CD4-positive, alpha-beta T cell treated with Interleukin-4 for 1 hour (primary cell): ENCODE measurements at places on chromosomes 7 and 10.
A peak's percentile ranks its signal among the peaks of the same experiment; 100 is the strongest.

- DNase-seq, result no peak
These were observed 69.8 kb downstream of the GLI3 start for GRCh38 chr7:42167206-42167605.

GRCh38 chr7:106290319-106290718 lies 5.5 kb upstream of the NAMPT start:
- no peak for DNase-seq

- peak; percentile 12 for DNase-seq
These were observed 520 bp downstream of the ELAPOR2 start for GRCh38 chr7:87058744-87059524.

- no peak for DNase-seq
These were observed 495.2 kb upstream of the TPK1 start for GRCh38 chr7:145331076-145331475.

- DNase-seq, result no peak
These were observed 33.1 kb downstream of the SCRN1 start for GRCh38 chr7:29956487-29956836.

DNA sequence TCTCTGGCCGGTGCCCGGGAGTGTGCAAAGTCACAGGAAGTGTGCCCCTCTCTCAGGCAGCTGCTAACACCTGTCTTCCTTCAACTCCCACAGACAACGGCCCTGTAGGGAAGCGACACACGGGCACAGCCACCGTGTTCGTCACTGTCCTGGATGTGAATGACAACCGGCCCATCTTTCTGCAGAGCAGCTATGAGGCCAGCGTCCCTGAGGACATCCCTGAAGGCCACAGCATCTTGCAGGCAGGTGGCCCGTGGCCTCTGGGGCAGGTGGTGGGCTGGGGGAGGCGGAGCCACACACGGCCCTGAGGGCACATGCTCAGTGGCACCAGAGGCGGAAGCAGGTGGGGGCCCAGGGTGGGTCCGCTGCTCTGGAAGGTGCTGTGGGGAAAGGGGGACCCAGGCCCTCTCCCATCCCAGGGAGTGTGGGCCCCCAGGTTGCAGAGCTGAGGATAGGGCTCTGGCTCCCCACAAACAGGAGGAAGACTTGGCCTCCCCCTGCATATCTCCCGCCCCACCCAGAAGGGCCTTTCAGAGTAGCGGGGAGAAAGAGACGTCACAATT lies 6.9 kb downstream of the C10orf105 start:
- DNase-seq, result no peak

DNA sequence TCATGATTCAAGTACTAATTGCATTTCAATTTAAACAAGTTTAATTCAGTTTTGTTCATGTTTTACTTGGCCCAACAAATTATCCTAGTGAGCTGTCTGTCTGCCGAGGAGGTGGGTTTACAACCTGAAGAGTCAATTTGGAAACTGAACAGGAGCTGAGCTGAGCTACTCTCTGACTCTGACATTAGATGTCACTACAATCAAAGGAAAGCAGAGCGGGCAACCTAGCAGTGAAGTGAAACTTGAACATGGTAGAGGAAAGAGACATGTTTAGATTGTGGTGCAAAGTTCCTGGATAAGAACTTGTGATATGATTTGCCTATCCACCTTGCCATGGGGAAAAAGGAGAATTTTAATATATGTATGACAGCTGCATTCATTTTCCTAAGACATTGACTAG lies 9.6 kb upstream of the AGR3 start:
- no peak for DNase-seq

- DNase-seq, result no peak
These were observed 108.3 kb downstream of the GLI3 start for GRCh38 chr7:42128703-42129102.

DNA sequence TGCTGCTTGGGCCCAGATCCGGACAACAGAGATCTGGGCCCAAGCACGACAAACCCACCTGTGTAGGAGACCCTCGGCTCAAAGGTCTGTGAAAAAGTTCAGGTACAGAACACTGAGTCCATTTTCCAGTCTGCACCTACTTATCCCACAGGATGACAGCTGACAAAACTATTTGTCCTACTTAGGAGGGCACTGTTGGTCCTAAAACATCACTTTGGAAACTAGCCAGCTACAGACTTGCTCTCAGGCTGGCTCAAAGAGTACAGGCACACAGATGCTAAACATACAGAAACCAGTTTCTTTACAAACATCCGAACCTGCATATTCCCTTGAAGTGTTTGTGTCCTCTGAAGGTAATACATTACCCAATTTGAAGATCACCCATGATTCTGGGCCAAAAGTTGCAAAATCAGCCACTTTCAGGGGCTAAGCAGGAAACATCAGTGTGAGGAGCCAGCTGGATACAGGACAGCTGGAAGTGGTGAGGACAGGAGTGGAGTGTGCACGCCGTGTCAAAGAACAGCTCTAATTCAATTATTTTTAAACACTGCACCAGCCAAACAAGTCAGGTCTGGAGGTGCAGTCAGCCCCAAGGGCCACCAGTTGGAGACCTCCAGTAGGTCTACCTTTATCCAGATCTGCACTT lies 88.5 kb downstream of the NOC3L start:
- DNase-seq, result no peak

DNA sequence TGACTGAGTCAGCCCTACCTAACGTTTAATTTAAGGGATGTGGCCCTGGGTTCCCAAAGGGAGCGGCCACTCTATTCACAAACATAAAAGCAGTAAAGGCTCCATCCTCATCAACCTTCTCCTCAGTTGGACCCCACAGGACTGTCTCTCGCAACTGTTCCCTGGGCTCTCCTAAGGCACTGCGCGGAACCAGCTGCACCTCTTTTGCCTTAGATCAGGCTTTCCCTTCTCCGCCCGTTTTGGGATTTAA lies 689 bp upstream of the GTPBP4 start:
- DNase-seq, result no peak

DNA sequence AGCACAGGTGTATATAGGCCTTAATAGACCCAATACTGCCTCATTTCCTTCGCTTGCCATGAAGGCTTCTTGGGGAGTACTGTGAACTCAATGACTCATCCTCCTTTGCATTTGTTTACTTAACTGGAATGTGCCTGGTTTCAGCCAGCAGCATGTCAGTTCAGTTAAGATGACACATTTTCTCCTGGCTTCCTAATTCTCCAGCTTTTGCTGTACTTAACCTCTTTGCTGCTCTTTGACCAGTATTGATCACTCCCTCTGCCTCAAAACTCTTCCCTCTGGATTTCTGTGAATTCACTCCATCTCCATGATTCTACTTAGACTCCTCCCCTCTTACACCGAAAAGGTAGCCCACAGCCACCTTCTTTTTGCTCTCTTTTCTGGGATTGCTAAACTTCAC lies 135.7 kb downstream of the MAGI2 start:
- no peak for DNase-seq

- no peak for DNase-seq
These were observed 1.9 kb upstream of the BHLHA15 start for GRCh38 chr7:98209166-98209920.

- DNase-seq, result no peak
These were observed 81.4 kb upstream of the HABP2 start for GRCh38 chr10:113471241-113471996.

DNA sequence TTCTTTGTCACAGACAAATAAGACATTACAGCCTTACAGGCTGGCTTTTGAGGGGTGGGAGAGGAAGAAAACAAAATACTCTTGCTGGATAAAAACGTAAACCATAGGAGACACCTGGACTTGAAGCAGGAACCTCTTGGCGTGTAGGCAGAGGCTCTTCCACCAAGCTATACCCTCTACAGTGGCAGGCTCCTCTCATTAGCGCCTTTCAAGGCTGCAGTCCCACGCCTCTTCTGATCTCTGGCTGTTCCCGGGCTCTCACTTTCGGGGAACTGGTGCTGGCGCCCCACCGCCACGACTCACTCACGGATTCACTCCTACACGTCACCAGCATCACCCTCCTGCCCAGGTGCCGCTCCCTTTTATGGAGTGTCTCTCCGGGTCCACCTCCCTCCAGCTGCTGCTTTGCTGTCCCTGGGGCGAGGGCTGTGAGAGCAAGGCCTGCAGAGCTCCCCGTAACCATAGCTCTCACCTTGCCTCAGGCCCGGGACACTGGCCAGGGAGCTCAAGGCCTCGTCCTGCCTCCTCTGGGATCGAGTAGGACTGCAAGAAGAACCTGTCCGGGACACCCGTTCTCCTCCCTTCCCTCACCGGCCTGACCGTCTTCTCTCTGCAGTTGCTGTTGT lies 62.6 kb downstream of the ZNF777 start:
- no peak for DNase-seq
